ENCODE measurements at places on chromosomes 2 and 18.
A peak's percentile ranks its signal among the peaks of the same experiment; 100 is the strongest.

DNA sequence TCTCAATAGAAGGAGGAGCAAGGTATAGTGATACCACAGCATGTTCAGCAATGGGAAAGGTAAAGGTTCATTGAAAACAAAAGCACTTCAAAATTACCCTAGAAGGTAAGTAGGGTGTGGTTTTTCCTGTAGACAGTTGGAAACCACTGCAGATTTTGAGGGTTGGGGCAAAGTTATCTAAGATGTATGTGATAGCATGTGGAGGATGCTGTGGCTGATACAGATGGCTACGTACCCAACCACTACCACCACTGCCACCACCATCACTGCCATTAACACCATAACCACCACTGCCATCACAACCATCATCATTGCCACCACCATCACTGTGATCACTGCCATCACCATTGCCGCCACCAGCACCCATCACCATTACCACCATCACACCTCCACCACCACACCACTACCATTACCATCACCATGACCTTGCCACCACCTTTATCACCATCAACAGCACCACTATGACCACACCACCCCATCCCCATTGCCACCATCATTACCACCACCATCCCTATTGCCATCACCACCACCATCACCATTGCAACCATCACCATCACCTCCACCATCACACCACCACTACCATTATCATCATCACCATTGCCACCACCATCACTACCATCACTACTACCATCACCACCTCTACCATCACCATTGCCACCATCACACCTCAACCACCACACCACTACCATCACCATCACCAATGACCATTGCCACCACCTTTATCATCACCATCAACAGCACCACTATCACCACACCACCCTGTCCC, 3.7 kb downstream of the TMSB10 start:
- DNase-seq = peak; percentile 88

DNA sequence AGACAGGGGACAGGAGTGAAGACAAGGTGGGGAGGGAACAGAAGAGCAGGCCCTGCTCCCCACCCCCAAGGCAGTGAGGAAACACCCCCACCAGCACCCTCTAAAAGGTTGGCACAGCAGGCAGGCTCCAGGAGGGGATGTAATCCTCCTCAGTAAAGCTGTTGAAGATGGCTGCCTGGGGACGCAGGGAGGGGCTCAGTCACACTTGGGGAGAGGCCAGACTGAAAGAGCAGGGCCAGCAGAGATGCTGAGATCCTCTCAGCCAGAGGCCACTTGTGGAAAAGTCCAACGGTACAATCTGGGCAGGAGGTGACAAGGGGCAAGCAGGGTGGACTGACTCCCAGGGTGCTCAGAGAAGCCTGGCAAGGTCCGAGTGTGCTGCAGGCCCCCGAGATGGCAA, 154.8 kb upstream of the ID2 start:
- no peak for DNase-seq

DNA sequence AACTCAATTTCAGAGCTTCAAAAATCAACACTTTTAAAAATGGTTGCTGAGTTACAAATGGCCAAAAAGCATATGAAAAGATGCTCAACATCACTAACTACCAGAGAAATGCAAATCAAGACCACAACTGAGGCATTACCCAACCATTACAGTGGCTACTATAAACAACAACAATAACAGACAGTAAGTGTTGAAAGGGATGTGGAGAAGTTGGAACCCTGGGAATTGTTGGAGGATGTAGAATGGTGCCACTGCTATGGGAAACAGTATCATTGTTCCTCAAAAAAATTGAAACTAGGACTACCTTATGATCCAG, 173.3 kb upstream of the SPRED2 start:
- DNase-seq = no peak

DNA sequence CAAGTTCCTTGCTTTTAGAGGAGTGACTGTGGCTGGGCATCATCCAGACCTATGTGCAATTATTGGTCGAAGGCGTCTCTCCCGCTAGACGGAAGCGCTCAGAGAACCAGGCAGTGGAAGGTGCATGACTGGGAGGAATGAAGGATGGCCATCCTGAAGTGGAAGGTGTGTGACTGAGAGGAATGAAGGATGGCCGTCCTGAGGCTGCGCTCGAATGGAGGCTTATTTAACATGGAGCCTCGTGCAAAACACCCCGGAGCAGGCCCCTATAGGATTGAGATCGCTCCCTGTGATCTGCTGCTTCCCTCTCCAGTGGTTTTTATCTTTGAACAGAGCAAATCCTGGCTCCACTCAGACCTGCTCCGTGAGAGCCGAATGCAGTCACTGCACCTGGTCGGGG, 140.2 kb upstream of the ID2 start:
- no peak for DNase-seq

GRCh38 chr2:127414638-127415592, 3.3 kb upstream of the PROC start:
- peak; percentile 56 for DNase-seq

- no peak for DNase-seq
These were observed 2.3 kb downstream of the MYO1B start for GRCh38 chr2:191247381-191248057.

DNA sequence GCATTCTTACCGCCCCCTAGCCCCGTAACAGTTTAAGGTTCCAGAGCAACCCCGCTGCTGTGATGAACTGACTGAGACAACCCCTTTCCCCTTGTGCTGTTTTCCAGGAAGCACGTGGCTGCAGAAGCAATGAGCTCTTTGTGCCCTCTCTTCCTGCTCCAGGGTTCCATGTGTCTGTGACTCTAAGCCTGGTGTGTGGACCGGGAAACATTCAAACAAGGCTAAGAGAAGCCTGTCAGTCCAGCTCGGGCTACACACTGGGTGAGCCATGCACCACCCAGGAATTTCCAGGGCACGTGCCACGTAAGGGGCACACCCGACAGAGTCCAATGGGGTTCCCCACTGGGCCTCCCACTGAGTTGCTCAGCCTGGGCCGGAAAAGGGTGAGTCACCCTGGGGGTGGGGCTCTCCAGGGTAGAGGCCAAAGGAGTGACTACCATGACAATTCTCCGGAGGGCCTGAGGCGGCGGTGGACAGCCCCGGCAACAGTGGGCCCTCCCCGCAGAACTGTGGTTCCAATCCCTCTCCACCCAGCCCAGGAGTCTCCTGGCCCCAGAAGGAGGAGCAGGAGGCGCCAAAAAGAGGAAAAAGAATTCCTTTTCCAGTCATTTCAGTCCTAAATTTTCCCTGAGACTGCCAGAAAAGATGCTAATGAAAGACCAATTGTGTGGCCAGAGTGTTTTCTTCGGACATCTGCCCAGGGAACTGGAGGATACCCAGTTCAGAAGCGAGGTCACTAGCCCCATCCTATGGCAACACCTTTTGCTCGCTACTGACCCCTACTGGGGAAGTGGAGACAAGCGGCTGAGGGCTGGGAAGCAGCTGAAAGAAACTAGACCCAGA, 157.8 kb upstream of the SLC1A4 start:
- peak; percentile 95 for DNase-seq

- no peak for DNase-seq
These were observed 70.7 kb upstream of the CCDC195 start for GRCh38 chr2:224786848-224787247.

DNA sequence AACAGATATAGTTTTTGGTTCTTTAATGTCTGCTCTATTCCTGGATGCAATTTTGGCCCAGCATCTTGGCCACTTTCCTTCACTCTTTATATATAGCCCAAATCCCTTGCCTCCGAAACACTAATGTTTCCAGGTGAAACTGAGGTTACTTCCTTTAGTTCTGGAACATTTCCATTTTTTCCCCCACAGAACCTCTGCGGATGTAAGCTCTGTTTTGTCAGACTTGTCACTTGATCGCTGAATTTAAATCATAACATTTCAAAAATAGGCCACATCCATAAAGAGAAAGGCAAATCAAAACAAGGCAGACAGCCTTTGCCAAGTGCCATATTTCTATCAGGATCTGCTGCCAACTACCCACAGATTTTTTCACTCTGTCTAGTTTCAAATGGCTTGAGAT, 115.1 kb downstream of the ANKRD44 start:
- no peak for DNase-seq

DNA sequence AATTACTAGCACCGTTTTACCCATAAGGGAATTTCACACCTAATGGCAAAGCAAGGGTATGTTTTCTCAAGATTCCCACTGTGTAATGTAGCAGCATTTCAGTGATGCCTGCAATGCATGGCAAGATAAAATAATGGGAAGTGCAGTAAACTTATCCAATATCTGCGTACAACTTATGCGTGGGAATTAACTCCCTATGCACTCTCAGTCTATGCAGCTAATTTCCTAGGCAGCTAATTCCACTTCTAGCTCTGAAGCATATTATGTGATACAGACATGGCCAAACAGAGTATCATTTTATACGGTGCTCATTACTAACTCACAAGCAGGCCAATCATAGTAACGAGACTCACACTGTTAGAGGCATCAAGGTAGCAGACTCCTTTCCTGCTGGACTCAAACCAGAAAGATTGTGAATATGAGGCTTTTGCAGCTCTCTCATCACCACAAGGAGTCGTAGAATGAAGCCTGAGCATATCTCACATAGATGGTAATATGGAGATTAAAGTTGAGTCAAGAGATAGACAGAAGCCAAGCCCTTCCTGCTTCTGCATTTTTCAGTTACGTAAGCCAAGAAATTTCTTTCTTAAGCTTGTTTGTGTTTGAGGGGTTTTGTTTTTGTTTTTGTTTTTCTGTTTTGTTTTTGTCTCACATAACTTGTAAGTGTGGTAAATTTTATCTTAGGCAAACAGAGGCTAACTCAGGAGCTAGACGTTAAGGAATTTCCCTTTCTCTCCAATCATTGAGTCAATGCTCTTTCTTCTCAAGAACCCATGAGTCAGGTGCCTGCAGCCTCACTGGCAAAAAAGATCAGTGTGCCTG, 34.8 kb upstream of the ITGAV start:
- no peak for DNase-seq

GRCh38 chr2:56195563-56195962, 11.8 kb downstream of the CCDC85A start:
- DNase-seq = no peak

DNA sequence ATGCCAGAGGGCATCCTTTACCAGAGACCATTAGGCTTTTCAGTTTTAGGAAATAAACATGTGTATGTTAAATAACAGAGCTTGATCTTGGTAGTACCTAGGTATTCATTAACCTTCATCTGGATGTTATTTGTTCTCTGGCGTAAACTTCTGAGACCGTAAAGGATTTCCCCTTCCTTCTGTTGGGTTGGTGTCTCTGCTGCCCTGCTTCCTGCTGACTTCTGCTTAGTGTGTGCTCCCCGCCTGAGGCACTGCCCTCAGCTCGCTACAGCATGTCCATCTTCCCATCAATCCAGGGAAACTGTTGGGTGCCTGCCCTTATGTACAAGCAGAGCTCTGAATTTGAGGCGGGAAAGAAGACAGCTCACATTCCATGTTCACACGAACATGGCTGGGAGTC, 177.9 kb downstream of the TPGS2 start:
- no peak for DNase-seq

DNA sequence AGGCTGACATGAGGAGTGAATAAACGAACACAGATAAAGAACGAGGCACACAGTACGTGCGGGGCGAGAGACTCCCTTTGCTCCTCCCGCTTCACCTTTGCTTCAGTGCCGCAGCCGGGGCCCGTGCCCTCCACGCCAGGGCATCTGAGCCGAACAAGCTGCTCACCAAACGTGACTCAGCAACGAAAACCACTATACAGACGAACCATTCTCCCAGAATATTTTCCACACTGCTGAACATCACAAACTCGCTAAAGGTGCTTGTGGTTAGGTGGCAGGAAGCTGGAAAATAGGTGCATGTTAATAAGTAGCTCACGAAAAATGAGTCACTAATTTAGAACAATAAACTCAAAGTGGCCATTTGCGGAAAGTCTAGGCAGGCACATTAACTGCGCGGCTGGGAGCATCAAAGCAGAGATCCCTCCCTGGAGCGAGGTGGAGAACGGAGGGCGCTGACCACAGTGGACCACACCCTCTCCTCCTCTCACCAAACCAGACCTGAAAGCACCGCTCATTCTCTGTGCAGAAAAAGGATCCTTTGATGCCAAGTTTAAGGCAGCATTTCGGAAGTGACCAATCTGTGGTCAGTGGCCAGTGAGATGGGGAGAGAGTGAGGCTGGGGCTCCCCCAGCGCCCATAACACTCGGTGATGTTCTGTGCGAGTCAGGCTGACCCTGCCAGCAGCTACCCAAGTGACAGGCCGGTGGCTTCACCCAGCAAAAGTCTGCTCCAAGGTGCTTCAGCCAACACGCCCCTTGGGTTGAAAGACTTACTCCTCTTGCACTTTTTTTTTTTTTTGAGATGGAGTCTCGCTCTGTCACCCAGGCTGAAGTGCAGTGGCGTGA, 153.2 kb downstream of the HDAC4 start:
- no peak for DNase-seq

- DNase-seq = no peak
These were observed 69.2 kb upstream of the VWC2L start for GRCh38 chr2:214341646-214342045.

DNA sequence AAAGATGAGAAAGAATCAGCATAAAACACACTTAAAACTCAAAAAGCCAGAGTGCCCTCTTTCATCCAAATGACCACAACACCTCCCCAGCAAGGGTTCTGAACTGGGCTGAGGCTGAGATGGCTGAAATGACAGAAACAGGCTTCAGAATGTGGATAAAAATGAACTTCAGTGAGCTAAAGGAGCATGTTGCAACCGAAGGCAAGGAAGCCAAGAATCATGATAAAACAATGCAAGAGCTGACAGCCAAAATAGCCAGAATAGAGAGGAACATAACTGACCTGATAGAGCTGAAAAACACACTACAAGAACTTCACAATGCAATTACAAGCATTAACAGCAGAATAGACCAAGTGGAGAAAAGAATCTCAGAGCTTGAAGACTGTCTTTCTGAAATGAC, 12.2 kb upstream of the PSMA8 start:
- no peak for DNase-seq

DNA sequence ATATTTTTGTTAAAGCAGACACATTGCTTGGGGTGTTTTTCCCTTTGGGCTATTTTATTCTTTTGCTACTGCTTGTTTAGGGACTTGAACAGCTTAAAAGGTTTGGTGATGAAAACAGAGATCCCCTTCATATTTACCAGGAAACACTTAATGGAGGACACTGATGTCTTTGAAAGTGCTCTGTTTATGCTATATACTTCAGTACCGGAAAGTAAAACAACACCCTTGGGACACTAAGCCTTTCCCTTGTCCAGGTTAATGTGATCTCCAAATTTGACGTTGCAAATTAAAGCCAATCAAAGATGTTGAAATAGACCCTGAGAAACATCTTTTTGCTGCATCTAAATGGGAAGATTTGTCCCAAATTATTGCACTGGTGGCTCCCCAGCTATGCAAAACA, 564.6 kb upstream of the PKDCC start:
- no peak for DNase-seq

GRCh38 chr18:58882044-58882443, 17.4 kb downstream of the ZNF532 start:
- DNase-seq = no peak

Measured in activated CD4-positive, alpha-beta T cell treated with anti-CD3 and anti-CD28 coated beads, Interleukin-2, amount 10 ng/mL, durations not matched to agents 24 days and 14 days (primary cell).